ENCODE measurements at places on chromosomes 2 and 18.

DNA sequence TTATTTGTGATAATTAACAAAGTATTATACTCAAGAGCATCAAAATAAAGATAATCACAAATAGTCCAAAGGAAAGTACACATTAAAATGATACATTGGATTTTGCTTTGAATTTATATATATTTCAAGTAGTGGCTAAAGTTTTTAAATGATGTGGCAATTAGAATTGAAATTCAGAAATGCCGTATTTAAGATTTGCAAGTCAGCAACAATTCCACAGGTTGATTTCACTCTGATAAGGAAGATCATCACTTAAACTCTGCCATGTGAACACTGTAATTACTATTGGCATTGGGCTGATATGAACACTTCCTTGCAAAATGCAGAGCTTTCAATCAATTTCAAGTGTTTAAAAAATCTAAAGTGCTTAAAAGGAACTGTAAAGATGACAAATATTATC is 39.6 kb upstream of the PAX3 start:
- no peak for DNase-seq

DNA sequence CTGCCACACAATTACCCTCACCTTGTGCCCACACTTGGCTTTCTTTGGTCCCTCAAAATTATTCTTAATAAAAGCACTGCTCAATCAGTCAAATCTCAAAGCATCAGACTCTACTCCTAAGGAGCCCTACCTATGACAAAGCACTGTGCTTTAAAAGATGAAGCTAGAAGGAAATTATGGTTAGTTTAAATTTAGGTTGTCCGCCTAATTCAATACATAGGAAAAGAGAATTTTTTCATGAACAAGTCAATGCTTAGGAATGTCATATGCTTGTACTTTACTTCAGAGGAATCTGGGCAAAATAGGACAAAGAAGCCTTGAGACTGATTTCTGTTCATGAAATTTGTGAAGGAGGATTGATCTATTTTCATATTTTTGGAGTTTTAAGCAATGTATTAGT is 726.4 kb upstream of the CDH2 start:
- DNase-seq = no peak

DNA sequence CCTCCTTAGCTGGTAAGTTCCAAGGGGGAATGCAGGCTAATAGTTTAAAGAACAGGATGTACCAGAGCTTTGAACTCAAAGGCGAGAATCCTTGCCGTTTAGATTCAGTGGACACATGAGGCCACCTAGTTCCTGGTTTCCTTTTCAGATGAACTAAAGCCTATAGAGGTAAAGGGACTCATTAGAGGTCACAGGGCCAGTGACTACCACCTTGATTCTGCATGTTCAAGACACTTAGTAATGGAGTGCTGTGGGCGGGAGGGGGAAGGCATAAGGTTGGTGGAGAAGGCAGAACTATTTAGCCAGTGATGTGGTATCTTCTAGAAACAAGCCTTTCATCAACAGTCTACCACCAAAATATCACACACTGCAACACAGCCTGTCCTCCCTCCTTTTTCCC is 47.9 kb downstream of the ARHGEF33 start:
- no peak for DNase-seq

- no peak for DNase-seq
These were observed 195.3 kb upstream of the EPHA4 start for GRCh38 chr2:221767106-221768012.

GRCh38 chr2:155151472-155151871 is 453.0 kb downstream of the KCNJ3 start:
- DNase-seq = no peak

GRCh38 chr2:85503168-85503850 is 35.7 kb upstream of the MAT2A start:
- DNase-seq = no peak

GRCh38 chr2:151437630-151438029 is 27.9 kb downstream of the RIF1 start:
- no peak for DNase-seq

DNA sequence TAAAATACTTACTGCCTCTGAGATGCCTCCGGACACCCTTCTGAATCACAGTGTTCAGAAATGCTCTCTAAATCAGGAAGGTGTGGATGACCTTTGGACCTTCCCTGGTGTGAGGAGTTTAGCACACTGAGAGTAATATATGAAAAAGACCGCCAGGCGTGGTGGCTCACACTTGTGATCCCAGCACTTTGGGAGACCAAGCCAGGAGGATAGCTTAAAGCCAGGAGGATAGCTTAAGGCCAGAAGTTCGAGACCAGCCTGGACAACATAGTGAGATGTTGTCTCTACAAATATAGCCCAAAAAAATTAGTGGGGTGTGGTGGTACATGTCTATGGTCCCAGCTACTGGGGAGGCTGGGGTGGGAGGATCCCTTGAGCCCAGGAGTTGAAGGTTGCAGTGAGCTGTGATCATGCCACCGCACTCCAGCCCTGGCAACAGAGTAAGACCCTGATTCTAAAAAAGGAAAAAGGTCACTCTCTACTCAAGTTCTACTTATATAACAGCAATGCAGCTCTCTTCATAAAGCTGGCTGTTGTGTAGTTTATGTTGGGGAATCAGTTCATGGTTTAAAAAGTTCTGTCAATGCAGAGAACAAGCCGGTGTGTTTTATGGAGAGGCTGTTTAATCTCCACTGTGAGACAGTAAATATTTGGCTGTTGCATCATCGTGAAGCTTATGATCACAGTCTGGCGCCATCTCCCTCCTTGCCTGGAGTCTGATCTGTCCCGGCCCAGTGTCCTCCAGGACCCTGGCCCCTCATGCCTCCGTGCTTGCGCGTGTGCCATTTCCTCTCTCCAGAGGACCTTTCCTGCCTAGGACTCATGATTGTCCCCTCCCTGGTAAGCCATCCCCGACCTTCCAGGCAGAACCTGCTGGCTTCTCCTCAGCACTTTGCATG is 184.5 kb downstream of the FAM210A start:
- no peak for DNase-seq

All from activated CD8-positive, alpha-beta memory T cell treated with anti-CD3 and anti-CD28 coated beads for 1 hour (primary cell).